ENCODE measurements at places on chromosomes 4 and X. TPM values are rescaled to one million over a fixed set of nuclear protein-coding genes. Genes with fewer than 3 reads are reported as not detected.

NSG1 gene
- 223 TPM for total RNA-seq

GDPD2 gene
- total RNA-seq: 7.7 TPM

SAGE1 gene
- not detected for total RNA-seq

MRPS18C gene
- total RNA-seq: 29.3 TPM

XPNPEP2 gene
- total RNA-seq: 1.5 TPM

CXCL1 gene
- 1.2 TPM for total RNA-seq
